Astrocyte of the hippocampus (primary cell): ENCODE measurements at places on chromosomes 16 and 17.

GRCh38 chr17:63645775-63646487, 23.7 kb downstream of the MAP3K3 start:
- peak; percentile 86 for DNase-seq

- no peak for DNase-seq
These were observed 56.6 kb downstream of the ESRP2 start for GRCh38 chr16:68179196-68179795.

DNA sequence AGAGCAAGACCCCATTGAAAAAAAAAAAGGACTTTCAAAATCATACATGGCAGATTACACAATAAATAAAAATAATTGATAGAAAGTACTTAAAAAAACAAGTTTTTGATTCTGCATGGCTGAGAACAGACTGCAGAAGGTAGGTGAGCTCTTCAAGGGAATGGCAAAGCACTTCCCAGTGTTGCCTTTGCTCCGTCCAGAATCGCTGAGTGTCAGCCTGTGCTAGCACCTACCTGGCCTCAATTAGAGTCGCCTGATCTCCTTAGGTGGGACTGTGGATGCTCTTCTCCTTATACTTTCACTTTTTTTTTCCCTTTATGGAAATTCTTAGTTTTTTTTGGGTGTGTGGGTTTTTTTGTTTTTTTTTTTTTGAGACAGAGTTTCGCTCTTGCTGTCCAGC, 6.0 kb upstream of the TMEM220 start:
- no peak for DNase-seq

GRCh38 chr16:57952909-57953308, 18.0 kb downstream of the CNGB1 start:
- DNase-seq = no peak

- no peak for DNase-seq
These were observed 32.4 kb downstream of the TMEM235 start for GRCh38 chr17:78263736-78264340.

DNA sequence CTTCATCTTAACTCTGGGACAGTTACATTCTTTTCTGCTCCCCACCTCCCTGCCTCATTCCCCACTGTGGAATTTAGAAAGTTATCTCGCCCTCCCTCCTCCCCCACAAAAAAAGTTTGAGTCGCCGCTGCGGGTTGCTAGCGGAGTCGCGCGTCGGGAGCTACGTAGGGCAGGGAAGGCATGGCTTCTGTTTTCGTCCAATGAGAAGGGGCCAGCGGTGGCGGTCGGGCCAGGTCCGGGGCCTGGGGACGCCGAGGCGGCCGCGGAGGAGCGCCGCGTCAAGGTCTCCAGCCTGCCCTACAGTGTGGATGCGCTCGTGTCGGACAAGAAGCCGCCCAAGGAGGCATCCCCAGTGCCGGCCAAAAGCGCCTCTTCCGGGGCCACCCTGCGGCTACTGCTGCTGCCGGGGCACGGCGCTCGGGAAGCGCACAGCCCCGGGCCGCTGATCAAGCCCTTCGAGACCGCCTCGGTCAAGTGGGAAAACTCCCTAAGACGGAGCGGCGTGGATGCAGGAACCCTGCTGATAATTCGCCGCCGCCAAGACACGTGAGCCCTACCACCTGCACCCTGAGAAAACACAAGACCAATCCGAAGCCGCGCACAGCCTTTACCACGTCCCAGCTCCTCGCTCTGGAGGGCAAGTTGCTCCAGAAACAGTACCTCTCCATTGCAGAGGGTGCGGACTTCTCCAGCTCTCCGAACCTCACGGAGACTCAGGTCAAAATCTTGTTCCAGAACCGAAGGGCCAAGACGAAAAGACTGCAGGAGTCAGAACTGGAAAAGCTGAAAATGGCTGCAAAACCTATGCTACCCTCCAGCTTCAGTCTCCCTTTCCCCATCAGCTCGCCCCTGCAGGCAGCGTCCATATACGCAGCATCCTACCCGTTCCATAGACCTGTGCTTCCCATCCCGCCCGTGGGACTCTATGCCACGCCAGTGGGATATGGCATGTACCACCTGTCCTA, 8.9 kb downstream of the OR4D1 start:
- peak; percentile 29 for DNase-seq

DNA sequence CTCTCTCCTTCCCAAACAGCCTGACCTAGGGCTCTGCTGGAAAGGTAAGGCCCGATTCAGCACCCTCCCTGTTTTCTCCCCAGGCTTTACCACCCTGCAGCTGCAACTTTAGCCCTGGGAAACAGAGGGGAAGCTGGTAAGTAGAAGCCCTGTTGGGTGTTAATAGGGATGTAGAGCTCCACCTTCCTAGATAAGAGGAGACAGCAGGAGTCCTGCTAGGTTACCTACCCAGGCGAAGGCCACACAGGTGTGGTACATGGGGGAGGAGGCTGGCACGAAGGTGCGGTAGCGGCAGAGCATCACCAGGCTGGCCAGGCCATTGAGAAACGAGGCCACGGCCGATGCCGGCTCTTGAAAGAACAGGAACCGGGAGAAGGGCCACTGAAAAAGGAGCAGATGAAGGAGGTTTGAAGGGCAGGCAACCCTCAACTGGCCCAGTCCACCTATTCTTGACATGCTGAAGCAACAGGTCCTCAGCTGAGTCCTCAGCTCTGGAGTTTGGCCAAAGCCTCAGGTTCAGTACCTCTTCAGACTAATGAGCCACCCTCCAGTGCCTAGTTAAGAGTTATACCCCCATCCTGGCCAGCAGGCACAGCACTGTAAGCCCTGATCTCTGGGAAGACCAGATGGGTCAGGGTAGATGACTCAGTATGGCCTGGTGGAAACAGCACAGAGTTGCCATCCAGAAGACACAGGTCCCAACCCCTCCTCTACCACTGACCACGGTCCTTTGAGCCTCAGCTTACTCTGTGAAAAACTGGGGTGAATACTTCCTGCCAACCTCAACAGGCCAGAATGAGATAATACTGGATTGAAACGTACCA, 3.3 kb downstream of the PGAP3 start:
- no peak for DNase-seq

GRCh38 chr16:57892041-57892440, 78.9 kb downstream of the CNGB1 start:
- peak; percentile 97 for DNase-seq

DNA sequence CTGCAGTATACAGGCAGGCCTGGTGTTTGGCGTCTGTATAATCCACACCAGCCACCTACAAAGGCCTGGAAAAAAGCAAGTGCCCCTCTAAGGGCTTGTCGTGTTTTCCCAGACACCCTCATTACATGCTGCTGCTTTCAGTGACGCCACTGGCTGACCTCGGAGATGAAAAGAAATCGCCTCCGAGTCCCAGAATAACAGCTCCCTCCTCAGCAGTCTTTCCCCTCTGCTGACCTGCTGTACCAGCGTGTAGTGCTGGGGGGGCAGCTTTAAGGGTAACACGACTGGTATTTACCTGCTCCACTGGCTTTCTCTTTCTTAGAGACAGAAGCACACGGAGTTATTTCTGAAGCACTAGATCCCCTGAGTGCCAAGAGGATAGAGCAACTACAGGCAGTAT, 296.8 kb downstream of the GRIN2A start:
- peak; percentile 12 for DNase-seq

DNA sequence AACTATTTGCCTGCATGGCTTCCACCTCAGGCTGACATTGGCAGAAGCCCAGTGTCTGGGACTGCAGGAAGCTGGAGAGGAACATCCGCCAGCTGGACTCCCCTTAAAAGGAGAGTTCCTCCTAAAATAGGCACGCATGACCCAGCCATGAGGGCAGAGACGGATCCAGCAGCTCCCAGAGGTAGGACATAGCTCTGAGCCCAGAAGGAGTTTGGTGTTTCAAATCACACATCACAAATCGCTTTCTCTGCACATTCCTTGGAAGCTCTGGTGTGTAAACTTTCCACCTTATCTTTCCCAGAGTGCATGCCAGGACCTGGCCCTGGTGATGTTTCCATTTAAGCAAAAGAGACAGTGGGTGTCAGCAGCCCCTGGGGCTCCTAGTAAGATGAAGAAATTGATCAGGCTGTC, 231.1 kb upstream of the CDH5 start:
- peak; percentile 55 for DNase-seq

DNA sequence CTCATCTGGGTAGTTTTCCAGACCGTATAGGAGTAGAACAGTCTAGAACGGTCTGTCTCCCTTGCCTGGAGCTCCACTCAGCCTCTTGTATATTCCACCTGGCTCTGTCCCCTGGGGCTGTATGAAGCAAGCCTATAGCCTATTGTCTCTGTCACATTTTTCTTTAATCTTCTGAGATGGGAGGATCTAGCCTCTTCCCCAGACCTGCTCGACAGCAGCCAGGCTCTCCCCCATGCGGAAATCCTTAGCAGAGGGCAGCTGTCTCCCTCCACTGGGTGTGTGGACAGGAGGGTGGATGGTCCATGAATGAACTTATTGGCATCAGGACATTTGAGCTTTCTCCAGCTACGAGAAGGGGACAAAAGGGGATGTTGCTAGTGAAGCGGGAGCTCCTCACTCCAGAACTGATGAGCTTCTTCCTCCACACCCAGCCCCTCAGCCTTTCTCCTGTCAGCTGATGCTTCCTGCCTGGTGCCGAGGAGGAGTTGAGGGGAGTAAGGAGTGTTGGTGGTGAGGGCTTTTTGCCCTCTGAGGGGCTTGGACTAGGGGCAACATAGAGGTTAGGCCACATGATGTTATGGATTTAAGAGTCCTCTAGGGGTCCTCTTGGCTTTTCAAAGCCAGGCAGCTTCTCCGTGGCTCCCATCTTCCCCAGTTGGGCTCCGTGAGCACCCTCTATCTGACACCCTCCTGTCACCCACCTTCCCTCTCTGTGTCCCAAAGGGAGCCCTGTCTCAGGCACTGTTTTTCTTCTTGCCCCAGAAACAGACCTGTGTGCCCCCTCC, 28.0 kb downstream of the ARHGAP23 start:
- DNase-seq = no peak

- no peak for DNase-seq
These were observed 71.3 kb downstream of the FTO start for GRCh38 chr16:53775106-53775820.

DNA sequence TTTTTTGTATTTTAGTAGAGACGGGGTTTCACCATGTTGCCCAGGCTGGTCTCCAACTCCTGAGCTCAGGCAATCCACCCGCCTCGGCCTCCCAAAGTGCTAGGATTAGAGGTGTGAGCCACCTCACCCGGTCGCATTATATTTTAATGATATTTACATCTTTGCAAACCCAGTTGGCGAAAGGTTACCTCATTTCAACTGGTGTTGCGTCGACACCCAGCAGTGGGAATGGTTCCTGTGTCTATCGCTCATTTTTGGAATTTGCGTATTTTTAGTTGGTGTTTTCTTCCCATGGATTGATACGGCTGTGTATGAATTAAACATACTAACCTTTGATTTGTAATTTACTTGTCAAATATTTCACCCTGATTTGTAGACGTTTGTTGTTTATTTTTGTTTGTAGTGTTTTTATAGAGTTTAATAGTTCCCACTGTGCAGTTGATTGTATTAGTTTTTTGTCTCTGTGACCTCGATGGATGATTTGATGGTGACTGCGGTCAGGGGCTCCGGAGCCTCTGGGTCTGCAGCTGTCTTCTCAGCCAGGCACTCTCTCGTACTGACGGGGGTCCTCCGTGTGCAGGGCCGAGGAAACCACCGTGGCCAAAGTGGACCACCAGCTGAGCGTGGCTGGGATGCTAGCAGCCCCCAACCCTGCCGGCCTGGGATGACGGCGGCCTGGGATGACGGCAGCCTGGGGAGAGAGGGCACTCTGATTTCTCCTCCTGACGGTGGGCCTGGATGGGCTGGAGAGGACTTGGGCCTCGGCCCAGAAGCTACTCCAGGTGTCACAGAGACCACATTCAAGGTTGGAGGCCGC, 4.0 kb downstream of the CD7 start:
- DNase-seq = no peak

- peak; percentile 63 for DNase-seq
These were observed 1339.3 kb upstream of the GOT2 start for GRCh38 chr16:60073376-60073775.

GRCh38 chr17:81230043-81230820, 7.5 kb upstream of the CEP131 start:
- no peak for DNase-seq

DNA sequence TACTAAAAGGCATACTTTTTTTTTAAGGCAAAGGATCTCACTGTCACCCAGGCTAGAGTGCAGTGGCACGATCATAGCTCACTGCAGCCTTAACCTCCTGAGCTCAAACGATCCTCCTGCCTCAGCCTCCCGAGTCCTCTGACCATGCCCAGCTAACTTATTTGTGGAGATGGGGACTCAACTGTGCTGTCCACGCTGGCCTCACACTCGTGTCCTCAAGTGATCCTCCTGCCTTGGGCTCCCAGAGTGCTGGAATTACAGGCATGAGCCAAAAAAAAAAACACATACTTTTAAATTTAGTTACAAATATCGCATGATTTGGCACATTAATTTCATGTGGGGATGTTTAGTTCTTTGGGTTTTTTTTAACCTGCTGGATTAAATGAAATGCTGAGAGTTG, 207.7 kb upstream of the CHMP6 start:
- no peak for DNase-seq

DNA sequence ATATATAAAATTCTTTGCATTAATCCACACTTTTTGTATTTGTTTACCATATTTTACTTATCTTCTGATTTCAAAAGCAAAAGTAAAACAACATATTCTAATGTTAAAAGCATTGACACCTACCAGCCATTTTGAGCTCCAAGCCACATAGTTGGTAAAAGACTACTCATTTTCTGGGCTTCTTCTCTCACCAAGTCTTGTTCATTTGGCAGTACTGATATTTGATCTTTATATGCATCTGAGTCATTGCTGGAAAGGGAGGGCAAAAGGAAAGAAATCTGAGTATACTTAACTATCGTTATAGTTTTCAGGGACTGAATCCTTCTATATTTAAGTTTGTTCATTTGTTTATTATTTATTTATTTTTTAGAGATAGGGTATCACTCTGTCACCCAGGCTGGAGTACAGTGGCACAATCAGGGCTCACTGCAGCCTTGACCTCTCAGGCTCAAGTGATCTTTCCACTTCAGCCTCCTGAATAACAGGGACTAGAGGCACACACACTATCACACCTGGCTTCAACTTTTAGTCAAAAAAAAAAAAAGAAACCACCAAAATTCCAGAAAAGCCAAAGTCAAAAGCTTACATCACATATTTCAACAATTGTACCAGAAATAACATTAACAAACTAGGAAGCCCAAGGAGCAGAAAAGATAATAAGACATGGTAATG, 121.0 kb upstream of the TOB1 start:
- peak; percentile 32 for DNase-seq

DNA sequence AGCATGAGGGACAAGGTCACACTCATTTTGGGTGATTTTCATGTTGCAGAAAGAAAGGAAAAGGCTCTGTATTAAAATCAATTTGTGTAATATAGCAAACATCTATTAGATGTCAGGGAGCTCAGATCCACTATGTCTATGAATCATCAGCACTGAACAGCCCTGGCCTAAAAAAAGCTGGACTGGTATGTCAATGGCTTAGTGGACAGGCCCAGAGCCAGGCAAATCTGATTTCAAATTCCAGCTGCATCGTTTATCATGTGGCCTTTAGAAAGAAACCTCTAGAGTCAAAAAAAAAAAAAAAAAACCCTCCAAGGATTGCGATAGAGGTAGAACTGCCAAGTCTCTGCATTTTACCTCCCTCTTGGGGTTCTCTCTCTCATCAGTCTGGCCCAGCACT, 5.4 kb downstream of the GAS7 start:
- DNase-seq = peak; percentile 67
